Activated CD4-positive, CD25-positive, alpha-beta regulatory T cell (primary cell): ENCODE measurements at places on chromosomes 3 and 15.

- peak; percentile 30 for DNase-seq
These were observed 16.7 kb upstream of the WNT7A start for GRCh38 chr3:13896473-13897154.

DNA sequence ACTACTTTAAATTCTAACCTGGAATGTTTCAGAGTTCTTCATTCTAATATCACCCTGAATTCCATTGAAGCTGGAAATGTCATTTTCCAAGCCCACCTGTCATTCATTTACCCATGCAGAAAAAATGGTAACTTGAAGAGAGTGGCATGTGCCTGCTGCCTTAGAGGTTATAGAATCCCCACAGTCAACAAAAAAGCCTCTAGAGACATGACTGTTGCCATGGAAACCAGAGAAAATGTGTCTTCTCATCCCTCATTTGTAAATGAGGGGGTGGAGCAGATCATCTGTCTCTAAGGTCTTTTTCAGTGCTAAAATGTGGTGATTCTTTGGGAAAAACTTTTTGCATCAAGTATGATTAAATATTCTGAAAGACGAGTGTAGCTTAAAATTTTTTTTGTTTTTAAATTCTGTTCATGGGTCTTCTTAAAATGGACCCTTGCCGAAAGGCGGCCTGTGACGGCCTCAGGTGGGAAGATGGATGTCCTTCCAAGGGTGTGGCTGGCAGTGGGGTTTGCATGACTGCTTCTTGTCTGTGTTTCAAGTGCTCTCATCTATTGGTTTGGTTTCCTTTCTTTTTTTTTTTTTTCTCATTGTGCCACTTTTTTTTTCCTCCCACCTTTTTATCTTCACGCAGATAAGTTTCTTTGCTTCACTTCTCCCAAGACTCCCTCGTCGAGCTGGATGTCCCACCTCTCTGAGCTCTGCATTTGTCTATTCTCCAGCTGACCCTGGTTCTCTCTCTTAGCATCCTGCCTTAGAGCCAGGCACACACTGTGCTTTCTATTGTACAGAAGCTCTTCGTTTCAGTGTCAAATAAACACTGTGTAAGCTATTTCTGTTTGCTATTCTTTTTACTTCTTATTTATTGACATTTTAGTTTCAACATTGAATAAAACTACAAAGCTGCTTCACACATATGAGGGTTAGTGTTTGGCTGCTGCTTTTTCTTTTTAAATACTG lies 23.0 kb downstream of the TPM1 start:
- DNase-seq: no peak

DNA sequence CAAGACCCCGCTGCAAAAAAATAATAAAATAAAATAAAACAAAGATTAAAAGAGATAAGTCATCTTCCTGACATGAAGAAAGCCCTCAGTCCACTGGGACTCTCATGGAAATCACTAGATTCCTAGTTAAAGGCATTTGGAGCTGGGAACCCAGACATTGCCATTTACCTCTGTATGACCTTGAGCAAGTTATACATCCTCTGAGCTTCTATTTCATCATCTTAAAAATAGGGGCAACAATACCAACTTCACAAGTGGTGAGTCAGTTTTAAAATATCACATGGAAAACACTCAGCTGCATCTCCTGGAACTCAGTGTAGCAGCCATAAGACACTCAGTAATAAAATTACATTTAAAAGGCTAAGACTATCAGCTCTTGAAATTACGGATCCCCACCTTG lies 334.8 kb downstream of the ERC2 start:
- DNase-seq: no peak

GRCh38 chr3:193974191-193974652 lies 161.7 kb upstream of the HES1 start:
- DNase-seq: no peak

- no peak for DNase-seq
These were observed 425.8 kb upstream of the TPM1 start for GRCh38 chr15:62616746-62617145.

DNA sequence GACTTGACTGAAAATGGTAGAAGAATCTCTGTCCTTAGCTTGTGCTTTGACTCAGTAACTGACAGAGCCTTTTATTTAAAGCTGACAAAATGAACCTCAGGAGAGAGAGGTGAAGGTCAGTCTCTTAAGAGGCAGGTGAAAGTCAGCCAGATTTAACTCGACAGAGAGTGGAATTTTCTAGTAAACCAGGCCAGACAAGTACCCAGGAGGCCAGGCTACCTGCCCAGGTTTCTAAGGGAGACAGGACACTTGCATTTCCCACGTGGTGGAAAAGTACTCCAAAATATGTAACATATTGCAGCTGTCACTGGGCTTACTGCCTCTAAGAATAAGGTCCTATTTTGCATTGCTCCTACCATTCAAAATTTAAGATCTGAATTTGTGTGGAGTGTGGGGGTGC lies 167.9 kb downstream of the FMN1 start:
- DNase-seq: no peak

- DNase-seq: no peak
These were observed 20.6 kb upstream of the MEX3B start for GRCh38 chr15:82066455-82066854.

DNA sequence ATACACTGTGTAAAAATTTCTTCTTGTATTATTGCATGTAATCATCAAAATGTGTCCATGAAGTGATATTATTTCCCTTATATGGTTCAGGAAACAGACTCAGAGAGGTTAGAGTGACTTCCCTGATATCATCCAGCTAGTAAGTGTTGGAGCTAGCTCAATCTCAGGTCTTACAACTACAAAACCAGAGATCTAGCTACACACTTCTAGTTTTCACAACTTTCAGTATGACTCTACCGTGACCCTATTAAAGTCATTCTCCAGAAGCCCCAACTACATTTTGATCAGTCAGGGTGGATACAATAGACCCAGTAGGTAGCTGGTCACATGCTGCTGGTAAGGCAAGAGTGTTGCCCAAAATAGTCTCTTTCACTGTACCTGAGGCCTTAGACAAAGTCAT lies 165.3 kb downstream of the GOLIM4 start:
- DNase-seq: no peak
